ENCODE measurements at places on chromosomes 2 and 18.
A peak's percentile ranks its signal among the peaks of the same experiment; 100 is the strongest.

- no peak for DNase-seq
Observed at GRCh38 chr18:48853588-48853987, 97.2 kb downstream of the SMAD7 start.

DNA sequence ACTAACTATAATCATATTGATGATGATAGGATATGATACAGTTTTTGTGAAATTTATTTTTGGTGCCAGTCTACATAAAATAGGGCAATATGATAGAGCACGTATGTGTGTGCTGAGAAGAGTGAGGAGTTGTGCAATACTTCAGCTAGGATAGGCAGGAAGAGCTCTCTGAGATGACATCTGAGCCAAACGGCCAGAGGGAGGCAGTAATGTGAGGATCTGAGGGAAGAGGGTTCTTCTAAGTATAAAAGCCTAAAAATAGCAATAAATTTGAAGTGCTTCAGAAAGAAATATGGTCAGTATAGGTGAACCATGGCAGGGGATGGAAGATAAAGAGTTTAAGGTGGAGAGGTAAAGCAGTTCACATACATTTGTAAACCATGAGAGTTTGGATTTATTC is 102.5 kb downstream of the OLA1 start:
- DNase-seq: no peak

GRCh38 chr2:156323754-156324153 is 8.8 kb downstream of the NR4A2 start:
- no peak for DNase-seq

DNA sequence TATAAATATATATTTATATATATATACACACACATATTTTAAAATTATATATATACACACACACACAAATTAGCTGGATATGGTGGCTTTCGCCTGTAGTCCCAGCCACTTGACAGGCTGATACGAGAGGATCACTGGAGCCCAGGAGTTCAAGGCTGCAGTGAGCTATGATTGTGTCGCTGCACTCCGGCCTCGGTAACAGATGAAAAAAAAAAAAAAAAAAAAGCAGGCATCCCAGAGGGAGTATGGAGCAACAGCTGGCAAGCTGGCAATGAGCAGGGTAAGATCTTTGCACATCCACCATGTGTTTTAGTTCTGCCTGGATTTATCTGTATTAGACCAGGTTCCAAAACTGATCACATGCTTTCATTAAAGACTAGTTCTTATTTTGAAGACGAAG is 170.1 kb downstream of the MAP2 start:
- no peak for DNase-seq

- peak; percentile 37 for DNase-seq
Observed at GRCh38 chr2:10080536-10081304, 509 bp upstream of the CYS1 start.

DNA sequence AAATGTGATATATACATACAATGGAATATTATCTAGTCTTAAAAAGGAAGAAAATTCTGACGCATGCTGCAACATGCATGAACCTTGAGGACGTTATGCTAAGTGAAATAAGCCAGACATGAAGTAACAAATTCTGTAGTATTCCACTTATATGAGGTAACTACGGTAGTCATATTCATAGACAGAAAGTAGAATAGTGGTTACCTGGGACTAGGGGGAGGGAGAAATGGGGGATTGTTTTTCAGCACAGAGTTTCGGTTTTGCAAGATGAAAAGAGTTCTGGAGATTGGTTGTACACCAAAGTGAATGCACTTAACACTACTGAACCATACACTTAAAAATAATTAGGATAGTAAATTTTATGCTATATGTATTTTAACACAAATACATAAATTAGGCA is 215.9 kb upstream of the FBXO11 start:
- DNase-seq: no peak

DNA sequence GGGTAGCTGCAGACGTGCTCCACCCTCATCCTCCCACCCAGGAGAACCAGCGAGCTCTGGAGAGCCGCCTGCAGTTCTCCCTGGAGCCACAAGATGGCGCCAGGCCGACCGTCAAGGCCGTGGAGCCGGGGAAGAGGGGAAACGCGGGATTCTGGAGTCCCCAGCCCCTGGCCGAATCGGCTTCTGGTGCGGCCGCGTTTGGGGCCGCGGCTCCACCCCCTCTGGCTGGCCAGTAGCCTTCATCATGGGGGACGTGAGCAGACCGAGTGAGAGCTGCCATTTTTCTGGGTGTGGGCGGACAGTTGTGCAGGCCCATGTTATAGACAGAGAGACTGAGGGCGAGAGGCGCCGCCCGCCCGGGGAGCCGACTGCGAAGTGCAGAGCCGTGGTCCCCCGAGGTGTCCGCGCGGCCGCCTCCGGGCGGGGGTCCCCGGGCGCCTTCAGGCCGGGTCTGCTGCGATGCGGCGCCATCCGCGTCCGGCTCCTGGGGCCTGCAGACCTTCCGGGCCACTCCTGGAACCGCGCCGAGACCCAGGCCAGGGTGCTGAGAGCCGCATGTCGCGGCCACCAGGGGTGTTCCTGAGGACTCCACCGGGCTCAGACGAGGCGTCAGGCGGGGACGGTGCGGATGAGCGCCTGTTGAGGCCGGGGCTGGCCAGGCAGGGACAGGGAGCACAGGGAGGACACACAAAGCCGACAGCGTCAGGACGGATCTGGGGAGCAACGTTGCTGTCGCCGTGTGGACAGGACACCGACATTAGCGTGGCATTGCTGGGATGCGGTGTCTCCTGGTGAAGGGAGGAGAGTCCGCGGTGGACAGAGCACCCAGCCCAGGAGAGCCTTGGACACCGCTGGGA is 418.2 kb upstream of the HS6ST1 start:
- DNase-seq: peak; percentile 80

GRCh38 chr2:43114210-43114609 is 112.2 kb downstream of the ZFP36L2 start:
- DNase-seq: no peak
